Hematopoietic multipotent progenitor cell treated with erythropoietin and hydrocortisone succinate and interleukin-3 and kit ligand, for 17 days (in vitro differentiated cells): ENCODE measurements at places on chromosomes 1 and 21.

GRCh38 chr1:166141969-166142368 lies 24.8 kb downstream of the FAM78B start:
- no peak for DNase-seq

GRCh38 chr21:35905096-35905962 lies 155.0 kb downstream of the SETD4 start:
- DNase-seq: no peak

- DNase-seq: no peak
These were observed 2.5 kb downstream of the CSDE1 start for GRCh38 chr1:114755006-114755931.

- no peak for DNase-seq
These were observed 497.1 kb downstream of the PTPRC start for GRCh38 chr1:199135901-199136300.
